Fibroblast of mammary gland (primary cell): ENCODE measurements at places on chromosomes 1 and 21.

DNA sequence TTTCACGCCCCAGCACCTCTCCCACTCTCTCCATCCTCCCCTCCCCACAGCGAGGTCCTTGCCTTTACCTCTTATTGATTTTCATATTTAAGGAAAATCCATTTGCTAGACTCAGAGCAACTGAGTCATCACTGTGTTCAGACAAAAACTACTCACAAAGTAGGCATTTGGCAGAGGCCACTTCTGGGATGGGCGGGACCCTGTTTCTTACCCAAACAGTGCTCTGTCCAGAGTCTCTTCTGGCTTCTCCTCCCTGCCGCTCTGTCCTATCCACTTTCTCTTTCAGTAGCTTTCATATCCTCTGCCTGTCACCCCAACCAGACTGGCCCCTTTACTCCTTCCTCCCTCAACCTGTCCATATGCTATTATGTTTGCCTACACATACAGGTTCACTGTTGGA lies 2.4 kb upstream of the NAV1 start:
- peak; percentile 92 for DNase-seq

DNA sequence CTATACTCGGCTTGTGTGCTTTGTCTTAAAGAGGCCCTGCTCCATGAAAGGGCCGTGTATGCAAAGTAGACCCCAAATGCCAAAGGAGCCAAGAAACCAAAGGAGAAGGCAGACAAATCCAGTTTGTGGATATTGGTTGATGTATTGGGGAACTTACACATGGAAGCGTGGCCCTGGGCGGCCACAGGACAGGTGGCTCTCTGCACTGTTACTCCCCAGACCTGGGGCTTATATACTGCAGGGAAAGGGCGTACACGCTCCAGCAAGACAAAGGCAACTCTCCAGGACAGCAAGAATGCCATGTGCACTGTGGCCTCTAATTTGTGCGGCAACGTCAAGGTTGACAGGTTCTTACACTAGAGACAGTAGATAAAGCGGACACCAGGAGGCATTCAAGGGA lies 24.8 kb downstream of the RSPH1 start:
- DNase-seq = no peak

DNA sequence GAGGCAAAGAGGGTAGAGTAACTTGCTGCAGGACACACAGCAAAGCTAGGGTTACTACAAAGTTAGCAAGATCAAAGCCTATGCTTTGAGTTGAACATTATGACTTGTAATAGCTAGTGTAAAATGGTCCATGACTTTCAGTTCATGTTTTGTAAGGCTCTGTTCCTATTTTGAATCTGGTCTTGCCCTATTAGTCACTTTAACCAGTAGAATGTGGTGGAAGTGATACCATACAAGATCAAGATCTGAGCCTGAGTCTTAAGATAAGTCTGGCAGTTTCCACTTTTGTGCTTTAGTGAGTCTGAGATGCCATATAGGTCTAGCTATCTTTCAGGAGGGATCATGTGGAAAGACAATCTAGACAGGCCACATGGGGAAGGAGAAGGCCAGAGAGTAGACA lies 282.1 kb upstream of the BRINP3 start:
- DNase-seq = no peak

DNA sequence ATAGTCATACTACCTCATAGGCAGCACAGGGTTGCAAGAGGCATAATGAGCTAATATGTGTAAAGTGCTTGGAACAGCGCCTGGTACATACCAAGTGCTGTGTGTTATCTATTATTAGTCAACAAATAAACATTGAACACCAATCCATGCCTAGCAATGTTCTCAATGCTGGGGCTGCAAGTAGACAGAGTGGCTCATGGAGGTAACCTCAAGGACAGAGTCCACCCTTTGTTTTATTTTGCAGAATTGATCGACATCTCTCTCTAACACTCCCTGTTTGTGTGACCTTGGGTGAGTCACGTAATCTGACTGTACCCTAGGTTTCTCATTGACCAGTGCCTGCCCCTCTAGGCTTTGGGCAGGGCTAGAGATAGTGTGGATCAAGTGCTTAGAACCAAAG lies 164.0 kb upstream of the KLHDC7A start:
- DNase-seq = no peak

DNA sequence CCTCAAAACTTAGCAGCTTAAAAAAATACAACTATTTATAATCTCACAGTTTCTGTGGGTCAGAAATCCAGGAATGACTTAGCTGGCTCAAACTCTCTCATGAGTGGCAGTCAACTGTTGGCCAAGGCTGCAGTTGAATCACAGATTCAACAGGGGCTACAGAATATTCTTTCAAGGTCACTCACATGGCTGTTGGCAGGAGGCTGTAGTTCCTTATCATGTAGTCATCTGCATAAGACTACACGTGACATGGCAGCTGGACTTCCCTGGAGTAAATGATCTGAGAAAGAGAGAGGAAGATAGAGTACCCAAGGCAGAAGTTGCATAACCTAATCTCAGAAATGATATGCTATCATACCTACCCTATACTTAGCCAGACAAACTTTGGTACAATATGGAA lies 75.2 kb upstream of the TSPAN2 start:
- DNase-seq = peak; percentile 78

- no peak for DNase-seq
Measured at GRCh38 chr21:41011098-41011731, 156.7 kb upstream of the BACE2 start.

- no peak for DNase-seq
Measured at GRCh38 chr1:40794974-40795715, 11.6 kb downstream of the KCNQ4 start.

GRCh38 chr1:207828485-207829158 lies 76.8 kb downstream of the CD46 start:
- peak; percentile 91 for DNase-seq

- DNase-seq = no peak
Measured at GRCh38 chr1:155008015-155008941, 5.7 kb downstream of the ZBTB7B start.

GRCh38 chr1:151502035-151502700 lies 9.0 kb upstream of the CGN start:
- DNase-seq = no peak

GRCh38 chr1:25217015-25217414 lies 15.3 kb downstream of the SYF2 start:
- no peak for DNase-seq

DNA sequence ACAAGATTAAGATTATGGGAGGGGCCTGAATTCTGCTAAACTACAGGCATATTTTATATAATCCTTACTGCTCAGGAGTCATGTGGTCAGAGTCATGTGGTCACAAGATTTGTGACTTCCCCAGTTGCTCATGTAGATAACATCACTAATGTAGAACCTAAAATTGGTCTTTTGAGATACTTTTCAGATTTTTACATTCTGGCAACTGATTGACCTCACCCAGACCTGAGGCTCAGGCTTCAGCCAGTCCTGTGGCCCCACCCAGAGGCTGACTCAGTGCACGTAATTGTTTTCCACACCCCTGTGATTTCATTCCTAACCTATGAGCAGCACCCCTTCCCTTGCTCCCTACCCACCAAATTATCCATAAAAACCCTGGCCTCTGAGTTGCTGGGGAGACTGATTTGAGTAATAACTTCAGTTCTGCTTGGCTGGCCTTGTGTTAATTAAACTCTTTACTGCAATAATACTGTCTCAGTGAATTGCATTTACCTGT lies 41.7 kb upstream of the ZNF326 start:
- DNase-seq = peak; percentile 89

GRCh38 chr1:219926363-219926998 lies 1.9 kb downstream of the SLC30A10 start:
- no peak for DNase-seq

GRCh38 chr1:186178426-186179043 lies 196.5 kb downstream of the TPR start:
- DNase-seq = no peak

DNA sequence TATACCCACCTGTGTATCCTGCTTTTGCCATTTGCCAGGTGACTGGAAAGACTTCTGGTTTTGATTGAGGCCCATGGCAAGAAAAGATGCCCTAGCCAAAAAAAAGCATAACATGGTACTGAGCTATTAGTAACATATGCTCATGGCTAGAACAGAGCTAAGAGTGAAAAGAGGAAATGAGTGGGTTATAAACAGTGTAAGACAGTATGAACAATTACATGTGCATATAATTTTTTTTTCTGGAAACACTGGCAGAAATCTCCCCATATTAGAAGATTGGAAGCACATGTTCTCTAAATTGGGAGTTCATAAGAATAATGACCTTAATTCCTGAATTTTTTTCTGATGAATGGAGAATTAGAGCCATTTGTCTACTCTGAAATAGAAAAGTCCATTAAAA lies 41.2 kb upstream of the PDC start:
- peak; percentile 60 for DNase-seq

DNA sequence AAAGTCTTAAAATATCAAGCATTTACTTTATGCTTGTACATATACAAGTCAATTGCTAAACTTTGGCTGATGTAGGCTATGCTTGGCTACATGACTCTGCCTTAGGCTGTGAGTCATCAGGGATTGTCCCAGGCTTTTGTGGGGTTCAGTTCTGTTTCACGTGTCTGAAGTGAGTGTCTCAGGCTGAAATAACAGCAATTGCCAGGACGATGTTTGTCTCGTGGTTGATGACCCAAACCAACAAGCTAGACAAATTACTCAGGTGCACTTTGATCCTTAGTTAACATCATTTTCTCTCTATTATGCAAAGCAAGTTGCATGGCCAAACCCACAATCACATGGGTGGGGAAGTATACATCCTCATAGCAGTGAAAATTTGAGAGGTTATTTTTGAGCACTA lies 410.1 kb downstream of the BRINP3 start:
- DNase-seq = no peak

DNA sequence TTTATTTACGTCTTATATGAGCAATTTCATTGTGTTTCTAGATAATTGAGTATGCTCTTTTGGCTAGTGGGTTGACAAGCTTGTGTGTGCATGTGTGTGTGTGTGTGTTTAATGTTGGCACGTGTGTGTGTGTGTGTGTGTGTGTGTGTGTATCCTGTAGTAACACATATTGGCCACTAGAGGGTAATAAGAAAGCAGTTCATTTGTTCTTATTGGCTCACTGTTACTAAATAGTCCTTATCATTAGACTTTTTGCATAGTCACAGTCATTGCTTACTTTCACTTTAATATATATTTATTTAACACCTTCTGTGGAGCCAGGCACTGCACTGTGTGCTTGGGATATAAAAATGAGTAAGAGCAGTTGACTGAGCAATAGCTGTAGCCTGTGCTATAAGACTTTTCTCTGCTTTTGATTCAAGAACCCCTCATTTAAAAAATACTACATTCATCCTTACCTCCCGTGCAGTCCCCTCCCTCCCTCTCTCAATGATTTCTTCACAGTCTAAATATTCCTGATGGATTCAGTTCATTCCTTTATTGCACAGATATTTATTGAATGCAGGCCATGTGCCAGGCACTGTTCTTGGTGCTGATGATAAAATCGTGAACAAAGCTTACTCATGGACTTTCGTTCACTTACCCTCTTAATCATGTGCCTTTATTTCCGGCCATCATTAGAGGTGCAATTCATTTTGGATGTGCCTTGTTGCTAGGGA lies 96.7 kb downstream of the DYRK1A start:
- DNase-seq = peak; percentile 67

DNA sequence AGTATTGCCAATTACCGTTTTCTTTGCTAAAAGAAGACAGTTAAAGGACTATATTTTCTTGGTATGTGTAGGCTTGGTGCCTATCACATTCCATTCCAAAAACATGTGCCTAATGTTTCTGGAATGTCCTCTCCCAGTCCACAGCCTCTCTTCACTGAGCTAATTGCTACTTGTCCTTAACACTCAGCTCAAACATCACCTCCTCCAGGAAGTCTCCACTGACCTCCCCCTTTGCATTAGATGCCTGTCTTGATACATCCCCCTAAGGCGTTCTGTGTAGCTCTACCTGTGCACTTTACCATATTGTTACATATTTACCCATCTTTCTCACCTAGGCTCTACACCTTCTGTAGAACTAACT lies 195.6 kb upstream of the CAMK1G start:
- DNase-seq = no peak

- no peak for DNase-seq
Measured at GRCh38 chr1:94398356-94398755, 19.8 kb upstream of the ABCD3 start.

GRCh38 chr1:51070640-51071039 lies 31.4 kb upstream of the C1orf185 start:
- peak; percentile 85 for DNase-seq

- DNase-seq = no peak
Measured at GRCh38 chr1:89681045-89681729, 48.3 kb downstream of the LRRC8C start.

DNA sequence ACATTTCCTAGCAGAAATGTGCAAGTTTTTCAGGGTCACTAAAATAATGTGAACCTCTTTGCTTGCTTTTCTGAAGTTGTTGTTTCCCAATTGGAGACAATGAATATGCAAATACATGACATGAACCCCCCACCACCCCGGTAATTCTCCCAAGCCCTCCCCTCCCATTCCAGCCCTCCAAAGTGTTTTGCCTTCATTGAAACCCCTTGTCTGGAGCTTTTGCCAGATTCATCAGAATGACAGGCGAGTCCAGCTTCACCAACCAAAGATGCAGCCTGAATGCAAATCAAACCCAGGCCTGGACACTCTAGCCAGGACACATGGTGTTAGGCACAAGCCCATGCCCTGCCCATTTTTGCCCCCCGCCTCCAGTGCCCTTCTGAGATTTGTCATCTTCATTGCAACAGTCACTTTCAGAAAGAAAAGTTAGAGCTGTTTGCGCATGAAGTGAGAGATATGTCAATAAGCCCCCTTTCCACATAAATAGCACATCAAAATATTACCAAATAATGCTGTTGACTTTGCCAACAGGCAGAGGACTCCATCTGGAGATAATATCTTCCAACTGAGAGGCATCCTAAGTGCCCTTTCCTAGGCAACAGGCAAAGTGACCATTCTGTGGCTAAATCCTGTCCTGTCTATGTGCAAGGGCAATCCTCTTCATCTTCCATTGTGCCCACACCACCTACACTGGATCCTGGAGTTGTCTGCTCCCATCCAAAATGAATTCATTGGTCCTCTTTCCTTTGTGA lies 145.6 kb upstream of the NFIA start:
- no peak for DNase-seq

DNA sequence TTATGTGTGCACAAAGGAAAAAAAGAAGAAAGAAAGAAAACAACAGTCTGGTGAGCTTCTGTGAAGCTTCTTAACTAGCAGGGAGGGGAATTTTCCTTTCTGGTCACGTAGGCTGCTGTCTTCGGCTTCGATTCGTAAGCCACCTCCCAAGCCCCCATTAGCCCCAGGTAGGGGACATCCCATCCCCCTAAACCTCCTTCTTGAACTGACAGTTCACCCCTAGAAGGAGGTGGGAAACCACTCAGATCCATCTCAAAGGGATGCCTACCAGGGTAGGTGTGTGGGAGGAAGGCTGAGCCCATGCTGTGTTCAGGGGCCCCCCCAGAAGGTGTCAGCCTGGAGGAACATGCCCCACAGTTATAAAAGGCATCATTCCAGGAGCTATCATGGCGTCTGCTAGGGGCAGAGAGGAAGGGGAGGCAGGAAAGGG lies 25.8 kb downstream of the CD247 start:
- no peak for DNase-seq
